H9 (cell line): ENCODE measurements at places on chromosomes 7 and 10. TPM values are rescaled to one million over a fixed set of nuclear protein-coding genes. Genes with fewer than 3 reads are reported as not detected.

ADRA2A gene
- total RNA-seq, result 1.4 and 1.5 TPM in 2 replicates

ZNF282 gene
- total RNA-seq, result 39.0 and 39.9 TPM in 2 replicates

DNA sequence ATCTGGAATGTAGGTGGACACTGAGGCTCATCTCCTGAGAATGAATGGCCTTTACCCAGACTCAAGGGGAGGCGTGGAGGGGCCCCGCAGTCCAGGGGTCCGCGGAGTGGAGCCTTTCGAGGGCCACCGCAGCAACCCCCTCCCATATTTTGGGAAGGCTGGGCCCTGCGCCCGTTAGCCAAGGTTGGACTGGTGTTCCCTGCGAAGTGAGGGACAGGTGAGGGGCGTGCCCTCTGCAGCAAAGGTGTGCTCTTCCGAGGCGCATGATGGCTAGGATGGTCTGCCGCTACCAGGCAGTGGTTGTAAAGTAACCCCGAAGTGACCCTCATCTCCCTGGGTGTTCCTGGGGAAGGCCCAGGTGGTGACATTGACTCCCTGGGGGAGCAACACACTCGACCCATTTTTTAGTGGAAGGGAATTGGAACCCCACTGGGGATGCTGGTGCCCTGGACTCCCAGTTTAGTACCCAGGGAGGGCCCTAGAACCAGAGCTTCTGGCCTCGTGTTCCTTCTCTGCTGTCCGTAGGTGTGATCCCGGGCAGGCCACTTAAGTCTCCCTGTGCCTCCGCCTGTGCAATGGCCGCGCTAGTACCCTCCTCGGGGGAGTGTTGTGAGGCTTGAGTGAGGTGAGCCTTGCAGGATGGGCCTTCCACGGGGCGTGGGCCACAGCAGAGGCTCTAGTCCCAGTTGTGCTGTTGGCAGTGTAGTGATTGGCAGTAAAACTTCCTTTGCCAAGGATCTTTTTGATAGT lies 779 bp downstream of the FAM241B start:
- H3K4me3 ChIP-seq, result peak overlapping the region; percentile 69
- peak; percentile 32 for DNase-seq
- H3K27me3 ChIP-seq, result no peaks in the 10 kb centered on the region
- H3K4me1 ChIP-seq, result peaks cover 5% of the 10 kb centered on the region; the same call in 1 of the 2 replicates
- H3K27ac ChIP-seq, result no peak overlapping the region
- H3K36me3 ChIP-seq, result peaks cover 16% of the 10 kb centered on the region

DNA sequence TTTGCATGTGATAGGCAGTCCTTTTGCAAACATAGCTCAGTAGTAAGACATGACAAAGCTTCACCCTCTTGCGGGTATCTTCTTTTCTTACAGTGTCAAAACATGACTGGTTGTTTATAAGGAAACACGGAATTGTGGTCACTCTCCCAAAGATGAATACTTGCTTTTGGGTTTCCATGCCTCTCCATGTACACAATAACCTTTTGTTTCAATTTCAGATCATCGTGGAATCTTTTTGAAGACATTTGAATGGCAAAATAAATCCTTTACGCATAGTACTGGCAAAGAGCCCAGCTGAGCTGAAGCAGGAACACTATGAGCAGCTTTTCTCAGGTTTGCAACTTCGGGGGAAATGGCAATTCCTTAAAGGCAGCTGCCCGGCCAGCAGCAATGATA lies 156.8 kb upstream of the FRMD4A start:
- no peak overlapping the region for H3K27ac ChIP-seq
- no peaks in the 10 kb centered on the region for H3K36me3 ChIP-seq
- no peak overlapping the region for H3K4me3 ChIP-seq
- no peaks in the 10 kb centered on the region for H3K4me1 ChIP-seq
- H3K27me3 ChIP-seq, result no peaks in the 10 kb centered on the region
- DNase-seq, result no peak

- DNase-seq, result no peak
- H3K4me3 ChIP-seq, result no peak overlapping the region
- no peak overlapping the region for H3K27ac ChIP-seq
- H3K27me3 ChIP-seq, result no peaks in the 10 kb centered on the region
- no peaks in the 10 kb centered on the region for H3K4me1 ChIP-seq
Measured at GRCh38 chr10:127947211-127947610, 40.3 kb downstream of the PTPRE start.

GRCh38 chr7:151381348-151382078 lies 28.3 kb downstream of the WDR86 start:
- H3K27me3 ChIP-seq, result peaks cover 8% of the 10 kb centered on the region; the same call in 1 of the 2 replicates
- peak; percentile 82 for DNase-seq
- H3K4me3 ChIP-seq, result peak overlapping the region; percentile 57
- H3K36me3 ChIP-seq, result peaks cover 29% of the 10 kb centered on the region
- H3K4me1 ChIP-seq, result no peaks in the 10 kb centered on the region

- H3K36me3 ChIP-seq, result no peaks in the 10 kb centered on the region
- no peak overlapping the region for H3K4me3 ChIP-seq
- no peaks in the 10 kb centered on the region for H3K27me3 ChIP-seq
Measured at GRCh38 chr10:72315054-72315453, 39.7 kb downstream of the DNAJB12 start.

- peaks cover 24% of the 10 kb centered on the region; the same call in 1 of the 2 replicates for H3K4me1 ChIP-seq
- no peaks in the 10 kb centered on the region for H3K27me3 ChIP-seq
- H3K27ac ChIP-seq, result no peak overlapping the region
- H3K4me3 ChIP-seq, result peak overlapping the region; percentile 96; the same call in 1 of the 3 replicates
Measured at GRCh38 chr10:69317175-69317604, 38.9 kb downstream of the HK1 start.

GRCh38 chr10:61845950-61846268 lies 55.6 kb upstream of the ARID5B start:
- no peak overlapping the region for H3K4me3 ChIP-seq
- no peaks in the 10 kb centered on the region for H3K36me3 ChIP-seq
- peaks cover 5% of the 10 kb centered on the region for H3K4me1 ChIP-seq

GRCh38 chr10:52300599-52301277 lies 13.3 kb upstream of the DKK1 start:
- no peak for DNase-seq
- no peaks in the 10 kb centered on the region for H3K36me3 ChIP-seq
- H3K27me3 ChIP-seq, result no peaks in the 10 kb centered on the region
- no peaks in the 10 kb centered on the region for H3K4me1 ChIP-seq

DNA sequence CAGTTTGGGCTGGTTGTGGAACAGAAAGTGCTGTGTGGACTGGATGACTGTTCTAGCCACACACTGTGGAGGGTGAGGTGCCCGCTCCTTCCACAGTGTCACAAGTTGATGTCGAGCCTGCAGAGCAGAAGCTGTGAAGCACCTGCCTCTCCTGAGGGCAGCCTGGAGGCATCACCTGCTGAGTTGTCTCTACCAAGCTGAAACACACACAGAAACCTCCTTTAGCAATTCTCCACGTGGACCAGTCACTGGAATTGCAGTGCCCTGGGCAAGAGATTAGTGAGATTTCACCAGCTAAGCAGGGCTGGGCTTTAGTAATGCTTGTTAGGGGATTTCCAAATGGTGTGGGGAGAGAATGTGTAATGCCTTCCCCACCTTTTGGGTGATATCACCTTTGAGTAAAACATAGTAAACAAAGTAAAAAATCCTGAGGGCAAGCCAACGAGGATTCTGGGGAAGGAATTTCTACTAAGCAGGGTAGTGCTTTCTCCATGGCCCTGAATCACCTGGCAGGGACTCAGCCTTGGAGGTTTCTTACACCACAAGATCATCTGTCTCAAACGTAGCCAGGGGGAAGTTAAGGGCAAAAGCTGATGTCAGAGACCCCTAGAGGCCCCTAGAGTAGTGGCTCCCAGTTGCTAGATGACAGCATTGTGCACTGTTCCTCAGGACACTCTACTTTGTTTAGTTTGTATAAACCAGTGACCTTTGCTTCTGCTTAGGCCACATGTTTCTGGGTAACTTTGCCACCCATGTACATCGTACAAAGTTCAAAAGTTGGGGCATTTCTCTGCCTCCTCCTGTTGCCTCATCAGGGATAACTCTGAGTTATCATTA lies 233.1 kb upstream of the IGFBP3 start:
- H3K4me3 ChIP-seq, result no peak overlapping the region
- H3K27ac ChIP-seq, result no peak overlapping the region
- H3K4me1 ChIP-seq, result no peaks in the 10 kb centered on the region
- H3K36me3 ChIP-seq, result no peaks in the 10 kb centered on the region
- H3K27me3 ChIP-seq, result no peaks in the 10 kb centered on the region
